ENCODE measurements at places on chromosomes 4 and X. TPM values are rescaled to one million over a fixed set of nuclear protein-coding genes. Genes with fewer than 3 reads are reported as not detected.

CFAP47 gene
- polyA plus RNA-seq = not detected

SH3RF1 gene
- polyA plus RNA-seq = 1.8 TPM

PQBP1 gene
- polyA plus RNA-seq = 42.7 TPM

CITED1 gene
- polyA plus RNA-seq = 10.1 TPM

IL9R gene
- not detected for polyA plus RNA-seq

IL21 gene
- not detected for polyA plus RNA-seq

NPY2R gene
- polyA plus RNA-seq = 0.63 TPM

NR3C2 gene
- 5.3 TPM for polyA plus RNA-seq

TMEM150C gene
- 0.78 TPM for polyA plus RNA-seq

BRS3 gene
- not detected for polyA plus RNA-seq

Data from Purkinje cell (primary cell).